CD4-positive, alpha-beta T cell treated with Interferon gamma for 1 hour (primary cell): ENCODE measurements at places on chromosomes 7 and 10.

- no peak for DNase-seq
Observed at GRCh38 chr10:123191886-123192285, 37.7 kb downstream of the BUB3 start.

DNA sequence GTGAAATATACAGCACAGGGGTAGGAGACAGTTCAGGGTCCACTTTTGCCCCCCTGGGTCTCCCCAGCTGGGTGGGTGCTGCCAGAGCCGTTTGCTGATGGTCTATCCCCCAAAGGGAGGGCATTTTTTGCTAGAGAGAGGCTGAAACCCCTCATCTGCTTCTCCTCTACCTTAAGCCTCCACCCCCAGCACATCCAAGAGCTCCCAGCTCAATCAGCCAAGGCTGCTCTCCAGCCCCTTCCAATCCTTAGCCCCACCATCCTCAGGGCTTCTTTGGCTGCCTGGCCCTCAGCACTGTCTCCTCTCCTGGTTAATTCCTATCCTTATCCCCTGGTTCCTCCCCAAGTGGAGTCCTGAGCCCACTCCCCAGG lies 153.1 kb downstream of the AOAH start:
- no peak for DNase-seq

- DNase-seq: no peak
Observed at GRCh38 chr7:82594665-82595064, 151.1 kb upstream of the CACNA2D1 start.

- DNase-seq: no peak
Observed at GRCh38 chr7:74476626-74477025, 22.9 kb downstream of the GTF2IRD1 start.

DNA sequence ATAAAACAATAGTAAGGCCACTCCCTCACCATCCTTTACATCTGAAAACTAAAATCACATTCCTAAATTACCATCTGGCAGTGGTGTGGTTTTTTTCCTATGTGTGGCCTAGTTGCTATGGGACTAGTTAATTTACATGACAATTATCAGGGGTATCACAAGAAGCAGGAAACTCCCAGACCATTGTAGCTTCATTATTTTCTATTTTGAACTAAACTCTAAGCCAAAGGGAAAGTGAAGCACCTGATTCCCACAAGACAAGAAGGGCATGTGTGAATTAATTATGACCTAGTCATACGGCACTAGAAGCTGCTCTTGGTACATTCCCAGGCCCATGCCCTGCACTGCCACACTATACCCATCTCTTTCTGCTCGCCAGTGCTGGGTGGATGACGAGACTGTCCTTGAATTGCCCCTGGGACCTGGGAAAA lies 103.4 kb downstream of the ATXN7L1 start:
- DNase-seq: no peak

DNA sequence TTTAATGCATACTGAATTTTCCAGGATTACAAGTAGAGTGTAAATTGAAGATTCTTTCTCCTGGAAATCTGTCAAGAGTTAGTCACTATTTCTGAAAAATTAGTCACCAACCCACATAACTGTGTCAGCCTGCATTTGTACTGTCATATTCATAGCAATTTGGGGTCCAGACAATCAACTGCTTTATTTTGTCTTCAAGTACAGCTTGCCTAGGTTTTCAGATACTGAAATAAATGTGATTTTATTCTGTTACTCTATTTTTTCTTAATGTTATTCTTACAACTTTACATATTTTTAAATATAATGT lies 55.1 kb downstream of the CUBN start:
- no peak for DNase-seq

DNA sequence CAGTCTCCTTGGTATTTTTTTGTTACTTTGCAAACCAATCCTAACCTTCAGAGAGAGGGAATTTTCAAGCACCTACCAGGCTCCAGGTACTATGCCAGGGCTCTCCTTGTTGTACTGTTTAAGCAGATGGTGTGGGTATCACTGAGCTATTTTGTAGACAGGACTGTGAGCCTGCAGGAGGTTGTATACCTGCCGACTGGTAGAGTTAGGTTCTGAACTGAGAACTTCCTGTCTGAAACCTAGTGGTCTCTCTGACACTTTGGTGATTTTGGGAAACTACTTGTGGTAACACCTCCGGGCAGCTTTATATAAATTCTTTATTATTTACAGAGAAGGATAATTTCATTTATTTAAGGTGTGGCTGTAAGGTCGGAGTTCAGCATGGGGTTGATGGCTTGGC lies 4.6 kb downstream of the ZNF853 start:
- no peak for DNase-seq

DNA sequence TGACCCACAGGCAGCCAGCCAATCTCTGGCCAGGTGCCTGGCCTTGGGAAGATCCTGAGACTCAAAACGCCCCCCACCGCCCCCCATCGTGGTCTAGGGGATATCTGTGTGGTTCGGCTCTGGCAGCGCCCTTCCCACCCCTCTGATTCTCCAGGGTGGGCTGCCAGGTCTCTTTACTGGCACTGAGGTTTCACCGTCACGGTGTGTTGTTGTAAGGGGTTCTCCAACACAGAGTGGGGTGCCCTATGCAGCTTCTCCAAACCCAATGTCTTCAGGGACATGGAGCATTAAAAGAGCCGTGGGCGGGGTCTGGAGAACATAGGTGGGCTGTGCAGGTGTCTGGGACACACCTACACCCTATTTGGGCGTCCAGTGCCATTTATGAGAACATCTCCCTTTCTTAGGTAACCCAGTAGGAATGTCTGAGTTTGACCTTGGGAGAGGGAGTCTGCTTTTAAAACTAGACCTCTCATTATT lies 1.5 kb downstream of the MAFK start:
- no peak for DNase-seq

DNA sequence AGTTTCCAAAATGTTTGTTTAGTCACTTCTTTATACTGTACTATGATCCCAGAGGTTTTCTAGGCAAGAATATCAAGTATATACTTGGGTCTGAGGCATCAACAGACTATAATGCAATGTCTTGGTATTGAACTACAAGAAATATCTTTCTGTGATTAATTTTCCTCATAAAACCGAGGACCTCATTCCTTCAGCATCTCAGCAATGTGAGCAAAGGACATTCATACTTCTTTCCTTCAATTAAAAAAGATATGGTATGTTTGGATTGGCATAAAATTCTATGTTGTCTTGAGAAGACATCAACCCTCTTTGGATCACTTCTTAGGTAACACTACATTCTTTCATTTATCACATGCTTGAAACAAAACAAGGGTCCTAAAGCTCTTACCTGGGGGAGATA lies 524.5 kb downstream of the PHTF2 start:
- no peak for DNase-seq
